Lower lobe of right lung (tissue), 2 donors: ENCODE measurements at places on chromosomes 12 and 14. TPM values are rescaled to one million over a fixed set of nuclear protein-coding genes. Genes with fewer than 3 reads are reported as not detected.

The SYCP3 gene
- total RNA-seq = 0.71 TPM

DNA sequence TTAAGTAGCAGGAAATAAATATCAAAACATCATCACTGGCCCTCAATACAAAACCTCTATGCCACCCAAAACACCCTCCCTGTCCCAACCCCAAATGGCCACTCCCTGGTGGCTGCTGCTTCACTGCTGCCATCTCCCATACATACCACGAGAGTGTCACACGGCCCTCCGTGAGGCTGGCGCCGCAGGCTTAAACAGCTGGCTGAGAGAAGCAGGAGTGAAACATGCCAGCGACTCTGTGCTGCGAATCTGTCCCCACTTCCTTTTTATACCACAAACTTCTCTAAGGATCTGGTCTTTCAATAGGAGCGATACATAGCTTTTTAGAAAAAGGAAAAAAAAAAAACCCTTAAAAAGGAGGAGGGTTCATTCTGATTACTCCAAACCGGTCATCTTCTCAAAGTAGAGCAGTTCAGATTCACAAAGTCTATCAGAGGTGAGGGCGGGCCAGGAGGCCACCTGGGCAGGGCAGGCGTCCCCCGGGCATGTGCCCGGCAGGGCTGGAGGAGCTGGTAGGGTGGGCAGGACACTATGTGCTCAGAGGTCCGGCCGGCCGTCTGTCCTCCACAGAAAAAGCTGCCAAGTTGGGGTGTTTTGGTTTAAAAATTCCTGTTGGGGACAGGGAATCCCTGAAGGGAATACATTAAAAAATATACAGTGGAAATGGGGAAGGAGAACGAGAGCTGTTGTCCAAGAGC lies 26.5 kb downstream of the MAX start:
- DNase-seq = no peak

- no peak for DNase-seq
Measured at GRCh38 chr14:63432888-63433552, 110.2 kb downstream of the PPP2R5E start.

- no peak for DNase-seq
Measured at GRCh38 chr14:63179383-63179782, 24.9 kb upstream of the RHOJ start.

The AHNAK2 gene
- 10.8 TPM for total RNA-seq

- DNase-seq = no peak
Measured at GRCh38 chr12:42648061-42648460, 58.5 kb upstream of the PRICKLE1 start.
